ENCODE measurements at places on chromosomes 2 and 18.

- DNase-seq = peak; percentile 82
Observed at GRCh38 chr2:205776139-205776538, 93.8 kb downstream of the NRP2 start.

- DNase-seq = no peak
Observed at GRCh38 chr2:231664727-231665126, 43.6 kb upstream of the PTMA start.

GRCh38 chr2:175836361-175836760 lies 165.7 kb downstream of the LNPK start:
- DNase-seq = no peak

DNA sequence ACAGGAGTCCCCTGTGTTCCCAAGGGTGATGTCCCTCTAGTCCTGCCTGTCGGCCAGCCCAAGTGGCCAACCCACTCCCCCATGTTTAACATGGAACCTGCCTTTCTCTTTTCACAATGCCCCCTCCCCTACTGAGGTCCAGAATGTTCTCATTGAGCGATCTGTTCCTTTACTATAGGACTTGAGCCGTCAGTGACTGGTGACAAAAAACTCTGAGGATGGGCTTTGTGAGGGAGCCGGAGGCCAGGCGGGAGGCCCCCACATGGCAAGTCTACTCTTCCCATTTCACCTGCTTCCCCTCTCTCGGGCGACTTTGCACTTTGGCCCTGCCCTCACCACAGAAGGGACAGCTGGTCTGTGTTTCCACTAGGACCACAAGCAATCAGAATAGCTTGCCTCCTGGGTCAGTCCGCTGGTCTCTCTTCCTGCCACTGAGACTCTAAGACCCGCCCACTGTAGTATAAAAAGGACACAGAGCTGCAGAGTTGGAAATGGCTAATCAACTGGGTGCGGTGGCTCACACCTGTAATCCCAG lies 146.5 kb upstream of the RAB12 start:
- DNase-seq = peak; percentile 15

- DNase-seq = no peak
Observed at GRCh38 chr2:145597809-145598208, 1077.9 kb upstream of the ZEB2 start.

- no peak for DNase-seq
Observed at GRCh38 chr2:237616373-237616733, 11.0 kb upstream of the LRRFIP1 start.

DNA sequence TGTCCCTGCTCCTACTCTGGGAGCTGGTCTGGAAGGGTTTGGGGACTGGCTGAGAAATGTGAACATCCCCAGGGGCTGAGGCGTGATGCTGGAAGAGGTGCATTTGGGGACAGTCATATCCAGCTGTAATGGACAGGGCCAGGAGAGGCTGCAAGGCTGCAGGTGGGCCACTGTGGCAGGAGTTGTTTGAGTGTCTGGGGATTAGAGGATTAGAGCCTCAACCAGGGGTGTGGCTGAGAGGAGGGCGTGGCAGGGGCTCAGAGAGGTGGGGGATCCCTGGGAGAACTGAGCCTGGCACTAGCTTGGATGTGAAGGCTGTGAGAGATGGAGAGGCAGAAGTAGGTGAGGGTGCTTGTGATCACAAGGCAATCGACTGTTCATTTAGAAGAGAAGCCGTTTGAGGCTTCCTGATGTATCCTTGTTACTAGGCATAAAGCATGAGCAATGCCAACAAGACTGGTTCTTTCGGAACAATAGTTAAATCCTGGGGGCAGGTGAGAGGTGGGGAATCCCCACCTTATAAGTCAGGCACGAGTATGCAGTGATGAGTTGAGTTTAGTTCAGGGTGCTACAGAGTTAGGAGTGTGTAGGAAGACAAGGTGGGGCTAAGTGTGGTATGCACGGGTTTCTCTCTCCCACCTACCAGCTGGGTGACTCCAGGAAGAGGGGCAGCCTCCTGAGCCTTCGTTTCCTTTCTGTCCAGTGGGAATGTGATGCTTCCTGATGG lies 31.9 kb downstream of the SH3RF3 start:
- DNase-seq = no peak

DNA sequence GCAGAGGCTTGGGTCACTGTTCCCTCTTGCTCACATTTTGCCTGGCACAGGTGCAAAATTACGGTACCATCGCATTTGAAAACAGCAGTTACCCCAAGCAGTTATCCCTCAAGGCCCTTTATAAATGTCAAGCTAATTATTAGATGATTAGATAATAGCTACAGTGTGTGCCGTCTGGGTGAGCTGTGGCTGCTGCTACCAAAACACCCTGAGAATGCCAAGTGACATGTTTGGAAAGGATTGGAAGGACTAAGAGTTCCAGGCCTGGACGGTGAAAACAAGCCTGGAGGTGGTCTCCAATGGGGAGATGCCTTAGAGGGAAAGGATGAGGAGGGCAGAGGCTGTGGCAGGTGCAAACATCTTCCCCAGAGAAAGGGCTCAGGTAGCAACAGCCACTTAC lies 120.6 kb downstream of the CAPN13 start:
- no peak for DNase-seq

DNA sequence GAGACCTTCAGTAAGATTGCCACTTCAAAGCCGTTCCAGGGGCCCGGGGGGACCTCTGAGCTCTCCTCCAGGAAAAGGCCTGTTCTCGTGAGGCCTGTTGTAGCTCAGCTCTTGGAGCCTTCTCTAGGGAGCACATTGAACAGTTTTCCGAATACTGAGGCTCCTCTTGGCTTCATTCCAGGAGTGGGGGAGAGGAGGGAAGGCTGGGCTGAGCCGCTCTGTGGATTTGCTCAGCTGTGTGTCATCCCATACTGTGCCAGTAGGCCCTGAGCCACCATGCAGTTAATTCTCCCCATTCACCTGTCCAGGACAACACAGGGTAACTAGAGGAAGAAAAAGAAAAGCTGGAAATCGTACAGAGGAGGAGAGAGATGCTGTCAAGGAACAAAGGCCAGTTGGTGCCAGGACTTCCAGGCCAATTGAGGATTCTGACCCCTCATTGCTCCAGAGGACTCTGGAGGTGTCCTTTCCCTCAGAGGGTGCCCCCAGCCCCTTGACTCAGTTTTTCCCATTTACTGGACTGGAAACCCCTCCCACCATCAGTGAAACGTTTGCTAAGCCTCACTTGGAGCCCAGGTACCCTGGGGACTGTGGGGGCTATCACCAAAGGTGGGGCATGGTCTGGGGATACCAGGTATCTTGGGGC lies 41.4 kb downstream of the HS1BP3 start:
- no peak for DNase-seq

GRCh38 chr18:75065251-75066000 lies 143.5 kb downstream of the PTGR3 start:
- DNase-seq = no peak

- DNase-seq = no peak
Observed at GRCh38 chr2:60858897-60859311, 22.5 kb upstream of the REL start.

GRCh38 chr2:191901031-191901430 lies 54.1 kb upstream of the CAVIN2 start:
- DNase-seq = no peak

GRCh38 chr2:62313449-62314227 lies 117.7 kb downstream of the B3GNT2 start:
- no peak for DNase-seq

- no peak for DNase-seq
Observed at GRCh38 chr2:128357506-128358370, 39.1 kb upstream of the HS6ST1 start.

GRCh38 chr2:68225119-68225632 lies 27.2 kb downstream of the PPP3R1 start:
- DNase-seq = peak; percentile 53

DNA sequence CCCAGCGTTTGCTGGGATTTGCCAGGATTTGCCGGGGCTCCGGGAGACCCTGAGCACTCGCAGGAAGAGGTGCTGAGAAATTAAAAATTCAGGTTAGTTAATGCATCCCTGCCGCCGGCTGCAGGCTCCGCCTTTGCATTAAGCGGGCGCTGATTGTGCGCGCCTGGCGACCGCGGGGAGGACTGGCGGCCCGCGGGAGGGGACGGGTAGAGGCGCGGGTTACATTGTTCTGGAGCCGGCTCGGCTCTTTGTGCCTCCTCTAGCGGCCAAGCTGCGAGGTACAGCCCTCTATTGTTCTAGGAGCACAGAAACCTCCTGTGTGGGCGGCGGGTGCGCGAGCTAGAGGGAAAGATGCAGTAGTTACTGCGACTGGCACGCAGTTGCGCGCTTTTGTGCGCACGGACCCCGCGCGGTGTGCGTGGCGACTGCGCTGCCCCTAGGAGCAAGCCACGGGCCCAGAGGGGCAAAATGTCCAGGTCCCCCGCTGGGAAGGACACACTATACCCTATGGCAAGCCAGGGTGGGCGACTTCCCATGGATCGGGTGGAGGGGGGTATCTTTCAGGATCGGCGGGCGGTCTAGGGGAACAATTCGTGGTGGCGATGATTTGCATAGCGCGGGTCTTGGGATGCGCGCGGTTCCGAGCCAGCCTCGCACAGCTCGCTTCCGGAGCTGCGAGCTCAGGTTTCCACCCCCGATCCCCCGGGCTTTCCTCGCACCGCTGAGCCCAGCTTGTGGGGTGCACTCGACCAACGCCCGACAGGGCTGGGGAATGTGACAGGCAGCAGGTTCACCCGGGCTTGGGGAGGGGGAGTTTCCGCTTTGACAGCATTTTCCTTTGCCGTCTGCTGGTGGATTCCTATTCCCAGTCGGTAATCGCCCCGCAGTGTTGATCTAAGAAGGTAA lies 2.8 kb downstream of the ONECUT2 start:
- peak; percentile 91 for DNase-seq

DNA sequence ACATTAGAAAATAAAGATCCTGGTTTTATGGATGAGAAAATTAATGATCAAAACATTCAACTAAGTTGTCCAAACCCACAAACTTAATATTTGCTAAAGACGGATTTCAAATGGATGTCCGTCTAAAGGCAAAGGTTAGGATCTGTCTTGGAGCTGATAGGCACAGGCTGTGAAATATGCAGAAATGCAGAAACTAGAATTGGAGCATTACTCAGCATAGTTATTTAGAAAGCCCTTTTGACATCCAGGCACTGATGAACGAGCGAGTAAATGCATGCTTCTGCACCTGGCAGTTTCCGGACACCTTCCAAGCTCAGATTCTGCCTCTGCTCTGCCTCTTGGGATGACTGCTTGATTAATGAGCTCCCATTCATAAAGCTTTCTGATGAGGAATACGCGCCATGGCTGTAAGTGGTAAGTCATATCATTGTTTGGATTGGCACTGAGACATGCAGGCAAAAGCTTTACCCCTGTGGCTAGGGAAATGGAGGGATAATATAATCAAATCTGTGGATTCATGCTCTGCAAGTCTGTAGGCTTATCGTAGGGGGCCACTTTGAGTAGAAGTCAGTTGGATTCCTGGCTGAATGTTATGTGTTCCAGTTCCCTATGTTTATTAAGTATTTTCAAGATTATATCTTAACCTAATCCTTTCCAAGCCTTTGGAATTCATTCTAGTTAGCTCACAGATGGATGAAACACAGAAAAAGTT lies 2176.3 kb upstream of the CELF4 start:
- DNase-seq = no peak

GRCh38 chr2:52222128-52222527 lies 1190.2 kb upstream of the NRXN1 start:
- DNase-seq = no peak

- no peak for DNase-seq
Observed at GRCh38 chr2:25617948-25618646, 55.3 kb downstream of the DTNB start.

- DNase-seq = no peak
Observed at GRCh38 chr2:46925474-46926351, 10.1 kb upstream of the MCFD2 start.

GRCh38 chr18:64695851-64696553 lies 547.1 kb upstream of the LINC00305 start:
- no peak for DNase-seq

- no peak for DNase-seq
Observed at GRCh38 chr2:15160201-15160991, 400.7 kb downstream of the NBAS start.

DNA sequence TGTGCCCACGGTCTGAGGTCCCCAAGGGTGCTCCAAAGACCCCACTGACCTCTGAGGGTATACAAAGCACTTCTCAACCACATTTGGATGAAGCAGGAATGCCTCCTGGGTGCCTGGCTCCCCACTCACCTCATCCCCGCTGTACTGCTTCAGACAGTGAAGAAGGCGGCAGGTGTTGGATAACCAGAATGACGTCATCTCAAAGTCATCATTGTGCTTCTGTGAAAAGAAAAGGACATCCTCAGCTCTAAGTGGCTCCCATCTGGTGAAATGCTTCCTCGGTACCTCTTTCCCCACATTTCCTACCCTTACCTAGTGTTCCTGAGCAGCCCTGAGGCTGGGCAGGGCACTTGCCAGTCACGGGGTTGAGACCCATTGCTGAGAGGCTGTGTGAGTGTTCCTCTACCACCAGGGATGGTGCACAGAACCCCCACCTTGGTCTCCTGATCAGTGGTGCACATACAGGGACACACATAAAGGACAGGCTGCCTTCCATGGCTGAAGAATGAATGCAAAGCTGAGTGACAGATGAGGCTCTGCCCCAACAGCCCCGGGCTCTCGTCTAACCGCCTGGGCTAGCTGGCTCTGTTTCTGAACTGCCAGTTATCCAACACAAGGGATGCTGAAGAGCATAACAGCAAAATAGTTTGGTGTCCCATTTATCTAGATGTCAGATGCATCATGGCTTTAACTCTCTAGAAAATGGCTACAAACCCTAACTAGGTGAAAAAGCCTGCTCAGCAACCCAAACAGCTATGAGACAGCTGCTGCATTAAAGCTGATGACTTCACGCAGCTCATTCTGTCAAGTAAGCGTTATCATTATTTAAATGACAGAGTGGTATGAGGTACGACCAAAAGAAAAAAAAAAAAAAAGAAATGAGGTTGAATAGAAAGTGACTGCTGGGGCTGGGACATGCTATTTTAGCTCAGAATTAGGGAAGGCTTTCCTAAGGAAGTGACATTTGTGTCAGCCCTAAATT lies 28.2 kb upstream of the ACAA2 start:
- DNase-seq = no peak

- no peak for DNase-seq
Observed at GRCh38 chr18:79826966-79827365, 29.2 kb downstream of the KCNG2 start.

DNA sequence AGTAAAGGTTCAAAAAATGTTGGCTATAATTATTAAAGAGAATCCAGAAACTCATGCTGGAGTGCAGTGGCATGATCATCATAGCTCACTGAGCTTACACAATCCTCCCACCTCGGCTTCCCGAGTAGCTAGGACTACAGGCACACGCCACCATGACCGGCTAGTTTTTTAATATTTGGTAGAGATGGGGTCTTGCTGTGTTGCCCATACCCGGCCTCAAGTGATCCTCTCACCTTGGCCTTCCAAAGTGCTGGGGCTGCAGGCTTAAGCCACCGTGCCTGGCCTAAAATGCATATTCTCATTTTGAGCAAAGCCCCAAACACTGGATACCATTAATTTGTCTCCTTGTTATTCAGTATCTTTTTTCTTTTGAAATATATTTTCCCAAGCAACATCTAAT lies 32.4 kb downstream of the MEMO1 start:
- no peak for DNase-seq

Measured in ecto neural progenitor cell (in vitro differentiated cells).